Activated T-helper 1 cell treated with anti-CD3 and anti-CD28 coated beads, Interleukin-2, amount 50 U/mL, for 16 hours (primary cell): ENCODE measurements at places on chromosomes 11 and 22.

DNA sequence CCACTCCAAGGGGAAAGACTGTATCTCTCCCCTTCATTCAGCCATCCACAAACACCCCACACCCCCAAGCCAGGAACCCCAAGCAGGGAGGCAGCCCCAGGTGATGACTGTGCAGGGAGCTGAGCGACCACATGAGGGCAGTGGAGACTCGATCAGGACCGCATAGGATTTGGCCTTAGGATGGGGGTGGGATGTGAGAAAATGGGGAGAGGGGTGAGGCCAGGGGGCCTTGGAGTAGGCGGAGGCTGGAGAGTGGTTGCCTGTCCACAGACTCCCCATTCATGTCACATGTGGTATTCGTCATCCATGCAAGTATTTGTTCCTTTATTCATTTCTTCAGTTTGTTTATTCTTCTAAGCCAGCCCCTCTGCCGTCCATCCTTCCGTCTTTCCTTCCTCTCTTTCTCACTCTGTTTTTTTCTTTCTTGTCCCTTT, 2.7 kb upstream of the RHOD start:
- no peak for DNase-seq

- no peak for DNase-seq
Observed at GRCh38 chr22:46312056-46312455, 15.4 kb downstream of the GTSE1 start.

DNA sequence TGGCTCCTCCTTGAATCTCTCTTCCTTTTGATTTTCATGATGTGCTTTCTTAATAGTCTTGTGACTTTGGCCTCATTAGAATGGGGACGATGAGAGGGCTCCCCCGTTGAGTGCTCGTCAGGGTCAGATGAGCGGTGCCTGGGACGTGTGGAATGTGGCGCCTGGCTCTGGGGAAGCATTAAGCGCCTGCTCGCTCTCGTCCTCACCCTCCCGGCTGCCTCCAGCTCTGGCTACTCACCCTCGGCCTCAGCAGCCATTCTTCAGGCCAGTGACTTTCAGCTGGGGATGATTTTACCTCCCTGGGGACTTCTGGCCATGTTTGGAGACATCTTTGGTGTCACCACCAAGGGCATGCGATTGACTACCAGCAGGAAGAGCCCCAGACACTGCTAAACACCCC, 69.7 kb downstream of the RPS6KA4 start:
- DNase-seq, result no peak

DNA sequence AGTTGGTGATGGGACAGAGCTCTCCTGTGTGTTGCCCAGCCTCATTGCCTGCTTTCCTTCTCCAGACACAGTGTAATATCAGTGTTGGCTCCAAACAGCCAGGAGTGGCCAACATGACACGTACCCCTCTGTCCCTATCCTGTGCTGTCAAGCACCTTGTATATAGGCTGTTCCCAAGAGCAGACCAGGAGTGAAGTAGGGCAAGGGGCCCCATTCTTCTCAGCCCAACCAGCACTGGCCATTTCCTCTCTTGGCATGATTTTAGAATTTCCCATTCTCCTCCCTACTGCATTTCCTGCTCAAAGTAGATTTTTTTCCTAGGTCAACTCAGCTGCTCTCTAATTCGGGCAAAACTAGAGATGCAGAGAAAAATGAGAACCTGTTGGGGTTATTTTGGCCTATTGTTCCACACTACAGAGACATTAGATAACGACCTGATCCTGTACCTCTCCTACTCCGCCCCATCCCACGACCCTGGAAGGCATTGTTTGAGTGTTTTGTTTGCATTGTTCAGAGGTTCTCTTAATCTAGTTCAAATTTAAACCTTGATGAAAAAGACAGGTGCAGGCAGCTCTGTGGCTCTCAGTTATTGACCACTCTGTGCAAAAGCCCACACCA, 95.6 kb downstream of the RASSF10 start:
- no peak for DNase-seq

GRCh38 chr11:86184728-86185380, 59.7 kb upstream of the EED start:
- DNase-seq, result no peak

GRCh38 chr11:119130662-119131061, 9.3 kb downstream of the HINFP start:
- no peak for DNase-seq

DNA sequence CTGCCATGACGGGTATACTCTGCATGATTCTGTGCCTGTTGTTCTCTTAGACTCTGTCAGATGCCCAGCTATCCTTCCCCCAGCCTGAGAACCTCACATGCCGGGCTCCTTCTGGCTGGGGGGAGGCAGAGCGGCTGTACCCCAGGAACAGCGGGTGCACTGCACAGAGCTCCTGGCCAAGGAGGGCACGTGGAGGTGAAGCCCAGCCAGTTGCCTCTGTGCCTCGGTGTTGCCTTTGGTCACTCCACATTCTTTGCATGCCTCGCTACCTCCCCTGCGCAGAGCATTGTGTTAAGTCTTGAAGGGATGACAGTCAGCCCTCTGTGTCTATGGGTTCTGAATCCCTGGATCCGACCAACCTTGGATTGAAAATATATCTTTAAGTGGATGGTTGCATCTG, 77.7 kb downstream of the FEZ1 start:
- no peak for DNase-seq

- no peak for DNase-seq
Observed at GRCh38 chr11:113974741-113975470, at the start of gene HTR3A. Gene HTR3A (plus strand): TSS chr11:113975108. CDS start chr11:113975326, 218 bp downstream.

GRCh38 chr11:6566704-6567370, 36.6 kb downstream of the RRP8 start:
- no peak for DNase-seq

DNA sequence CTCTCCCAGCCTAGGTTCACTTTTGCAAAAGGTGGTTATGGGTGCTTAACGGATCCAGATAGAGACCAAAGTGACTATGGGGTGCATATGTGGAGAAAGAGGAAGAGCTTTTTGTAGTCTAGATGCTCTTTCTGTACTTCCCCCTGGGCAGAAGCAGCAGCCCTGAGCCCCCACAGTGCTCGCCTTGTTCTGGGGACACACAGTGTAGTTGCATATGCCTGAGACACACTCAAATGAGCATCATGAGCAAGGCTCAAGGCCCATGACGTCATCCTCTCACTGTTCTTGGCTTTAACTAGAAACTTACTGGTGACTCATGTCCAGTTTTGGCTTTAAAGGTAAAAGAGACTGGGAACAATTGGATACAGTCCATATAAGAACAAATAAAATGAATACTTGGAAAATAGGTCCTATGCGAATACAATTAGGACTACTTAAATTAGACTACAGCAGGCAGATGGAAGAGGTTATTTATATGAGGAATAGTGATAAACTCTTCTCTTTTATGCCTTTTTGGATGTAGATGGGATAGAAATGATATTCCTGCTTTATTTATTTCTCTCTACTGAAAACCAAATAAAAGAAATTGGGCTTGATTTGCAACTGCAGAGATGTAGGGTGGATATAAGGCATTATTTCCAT, 20.1 kb upstream of the PEX26 start:
- no peak for DNase-seq

DNA sequence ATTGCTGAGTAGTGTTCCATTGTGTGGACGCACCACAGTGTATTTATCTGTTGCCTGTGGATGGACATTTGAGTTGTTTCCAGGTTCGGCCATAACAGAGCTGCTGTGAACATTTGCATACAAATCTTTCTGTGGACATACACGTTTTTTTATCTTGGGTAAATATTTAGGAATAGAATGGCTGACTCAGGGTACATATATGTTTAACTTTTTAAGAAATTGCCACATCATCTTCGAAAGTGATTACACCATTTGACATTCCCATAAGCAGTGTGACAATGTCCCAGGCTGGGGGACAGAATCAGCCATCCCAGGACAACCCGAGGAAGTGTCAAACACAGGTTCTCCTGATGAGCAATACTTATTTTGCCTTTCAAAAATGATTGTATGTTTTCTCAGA, 87.9 kb downstream of the OSBP2 start:
- no peak for DNase-seq

DNA sequence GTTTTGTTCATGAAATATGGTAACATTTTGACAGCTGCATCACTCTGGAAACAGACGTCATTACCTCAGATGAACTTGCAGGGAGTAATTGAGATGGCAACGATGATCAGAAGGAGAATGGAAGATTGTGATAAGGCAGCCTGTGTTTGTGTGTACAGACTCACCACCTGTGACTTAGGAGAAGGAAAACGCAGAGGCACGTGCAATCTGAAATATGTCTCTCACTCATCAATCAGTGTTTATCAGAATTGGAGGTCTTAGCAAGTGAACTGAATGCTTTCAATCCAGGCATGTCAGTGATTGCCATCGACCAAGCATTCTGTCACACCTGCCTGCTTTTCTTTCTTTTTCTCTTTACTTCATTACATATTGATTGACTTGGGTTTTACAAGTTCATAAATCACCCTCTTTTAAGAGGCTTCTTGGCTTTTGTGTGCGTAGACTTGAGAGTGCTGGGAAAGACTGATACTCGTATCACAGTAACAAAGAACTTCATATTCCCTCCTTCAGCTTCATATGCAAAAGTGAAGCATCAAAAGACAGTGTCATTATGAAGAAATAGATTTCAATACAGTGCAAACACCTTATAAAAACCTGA, 24.6 kb downstream of the FAT3 start:
- DNase-seq, result no peak

GRCh38 chr11:16805938-16806337, 67.5 kb downstream of the C11orf58 start:
- DNase-seq, result no peak

DNA sequence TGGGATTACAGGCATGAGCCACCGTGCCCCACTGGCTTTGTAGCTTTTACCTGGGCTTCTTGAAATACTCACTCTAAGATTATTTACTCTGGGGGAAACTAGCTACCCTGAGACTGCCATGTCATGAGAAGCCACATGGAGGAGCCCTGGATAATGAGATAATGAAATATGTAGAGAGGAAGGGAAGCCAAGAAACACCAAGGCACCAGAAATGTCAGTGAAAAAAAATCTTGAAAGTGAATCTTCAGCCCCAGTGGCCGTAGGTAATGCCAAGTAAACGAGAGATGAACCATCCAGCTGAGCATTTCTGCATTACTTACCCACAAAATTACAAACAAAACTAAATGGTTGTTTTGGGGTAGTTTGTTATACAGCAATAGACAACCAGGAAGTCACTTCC, 125.6 kb downstream of the APIP start:
- no peak for DNase-seq

GRCh38 chr11:45468267-45468856, 182.2 kb upstream of the SYT13 start:
- no peak for DNase-seq

DNA sequence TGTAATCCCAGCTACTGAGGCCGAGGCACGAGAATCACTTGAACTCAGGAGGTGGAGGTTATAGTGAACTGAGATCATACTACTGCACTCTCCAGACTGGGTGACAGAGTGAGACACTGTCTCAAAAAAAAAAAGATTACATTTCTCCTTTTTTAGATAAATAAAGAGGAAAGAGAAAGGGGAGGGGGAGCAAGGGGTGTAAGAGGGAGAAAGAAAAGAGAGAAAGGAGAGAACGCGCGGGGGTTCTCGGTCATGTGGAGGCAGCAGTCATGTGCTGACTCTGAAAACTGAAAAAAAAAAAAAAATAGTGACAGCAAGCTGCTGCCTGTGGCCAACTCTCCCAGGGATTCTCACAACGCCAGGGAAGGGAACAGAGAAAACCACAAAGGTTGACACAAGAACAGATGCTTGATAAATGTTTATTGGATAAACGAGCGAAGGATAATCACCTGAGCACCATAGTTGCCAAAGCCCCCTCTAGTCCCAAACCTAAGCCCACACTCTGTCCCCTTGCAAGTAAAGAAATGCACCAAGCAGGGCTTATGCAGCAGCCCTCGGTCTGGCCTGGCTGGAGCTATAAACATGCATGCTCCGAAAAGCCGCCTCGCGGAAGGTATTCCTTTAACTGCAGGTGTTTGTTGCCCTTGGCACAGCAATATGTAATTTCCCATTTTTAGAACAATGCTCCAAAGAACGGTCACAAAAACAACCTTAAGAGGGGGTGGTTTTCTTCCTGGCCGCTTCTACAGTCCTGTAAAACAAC, 14.5 kb downstream of the SCGB1A1 start:
- no peak for DNase-seq

- no peak for DNase-seq
Observed at GRCh38 chr22:41902932-41903421, 11.9 kb downstream of the SHISA8 start.

DNA sequence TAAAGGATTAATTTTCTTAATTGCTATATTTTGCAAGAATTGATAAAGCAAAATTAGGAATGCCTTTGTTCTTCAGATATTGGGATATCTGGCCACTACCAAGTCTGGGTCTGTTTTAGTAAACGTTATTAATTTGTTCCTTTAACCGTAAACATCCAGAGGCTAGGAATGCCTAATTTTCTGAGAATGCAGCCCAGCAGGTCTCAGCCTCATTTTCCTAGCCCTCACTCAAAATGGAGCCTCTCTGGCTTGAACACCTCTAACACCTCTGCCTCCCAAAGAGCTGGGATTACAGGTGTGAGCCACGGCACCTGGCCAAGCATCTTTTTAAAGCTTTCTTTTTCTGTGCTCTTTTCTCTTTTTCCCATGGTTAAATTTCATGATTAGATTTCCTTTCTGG, 18.4 kb downstream of the TMEM135 start:
- DNase-seq, result no peak

GRCh38 chr11:109991835-109992234, 101.4 kb upstream of the ZC3H12C start:
- no peak for DNase-seq

- DNase-seq, result no peak
Observed at GRCh38 chr22:22836635-22837034, 51.0 kb upstream of the IGLL5 start.

GRCh38 chr11:44034639-44035038, 13.1 kb upstream of the ACCSL start:
- DNase-seq, result no peak

DNA sequence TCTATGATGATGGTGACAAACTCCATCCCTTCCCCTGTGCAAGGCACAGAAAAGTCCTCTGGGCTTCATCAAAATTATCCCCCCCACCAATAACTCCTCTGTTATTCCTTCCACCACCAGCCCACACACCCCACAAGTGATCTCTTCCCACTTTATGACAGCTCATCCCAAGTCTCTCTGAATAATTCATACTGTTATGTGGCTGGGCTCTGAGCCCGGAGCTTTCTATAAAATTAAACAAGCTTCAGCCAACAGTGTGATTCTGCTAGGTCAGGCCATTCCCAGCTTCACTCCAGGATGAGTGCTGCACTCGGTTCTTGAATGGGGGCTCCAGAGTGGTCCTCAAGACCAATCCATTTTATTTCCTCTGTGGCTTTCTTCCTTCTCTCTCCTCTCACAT, 83.0 kb downstream of the INSC start:
- DNase-seq, result no peak

- no peak for DNase-seq
Observed at GRCh38 chr22:44075670-44076069, 51.6 kb downstream of the PARVB start.

DNA sequence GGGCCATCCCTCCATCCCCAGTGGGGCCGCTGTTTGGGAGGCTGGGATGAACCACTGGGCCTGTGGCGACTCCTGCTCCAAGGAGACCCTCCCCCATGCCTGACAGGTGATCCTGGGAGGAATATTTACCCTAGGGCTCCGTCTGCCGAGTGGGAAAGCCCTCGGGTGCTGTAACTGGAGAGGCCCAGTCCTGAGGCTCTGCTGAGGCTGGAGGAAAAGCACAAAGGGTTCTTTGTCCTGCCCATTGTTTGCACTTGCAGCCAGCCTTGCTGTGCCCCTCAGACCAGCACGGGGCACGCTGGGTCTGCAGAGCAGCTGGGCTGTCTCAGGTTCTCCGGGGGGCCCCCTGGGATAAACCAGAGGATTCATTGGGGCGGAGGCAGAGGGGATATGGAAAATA, 321.1 kb downstream of the MN1 start:
- DNase-seq, result no peak
